Fibroblast of skin of right biceps (primary cell): ENCODE measurements at places on chromosomes 11 and 22.

GRCh38 chr11:92399705-92400104, 175.1 kb downstream of the FAT3 start:
- DNase-seq, result no peak

DNA sequence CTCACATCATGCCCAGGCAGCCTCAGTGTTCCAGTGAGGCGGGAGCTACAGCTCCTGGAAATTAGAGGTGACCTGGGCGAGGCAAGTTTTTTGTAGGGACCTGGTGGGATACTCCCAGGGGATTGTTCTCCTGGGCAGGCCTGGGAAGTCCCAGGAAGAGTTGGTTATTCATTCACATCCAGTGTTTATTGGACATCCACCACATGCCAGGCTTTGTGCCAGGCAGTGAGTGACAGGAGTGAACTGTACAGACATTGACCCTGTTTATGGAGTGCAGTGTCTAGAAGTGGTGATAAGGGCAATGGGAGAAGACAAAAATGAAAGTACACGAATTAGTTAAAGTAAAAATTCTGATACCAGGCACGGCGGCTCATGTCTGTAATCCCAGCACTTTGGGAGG, 29.4 kb downstream of the YWHAH start:
- DNase-seq, result no peak

DNA sequence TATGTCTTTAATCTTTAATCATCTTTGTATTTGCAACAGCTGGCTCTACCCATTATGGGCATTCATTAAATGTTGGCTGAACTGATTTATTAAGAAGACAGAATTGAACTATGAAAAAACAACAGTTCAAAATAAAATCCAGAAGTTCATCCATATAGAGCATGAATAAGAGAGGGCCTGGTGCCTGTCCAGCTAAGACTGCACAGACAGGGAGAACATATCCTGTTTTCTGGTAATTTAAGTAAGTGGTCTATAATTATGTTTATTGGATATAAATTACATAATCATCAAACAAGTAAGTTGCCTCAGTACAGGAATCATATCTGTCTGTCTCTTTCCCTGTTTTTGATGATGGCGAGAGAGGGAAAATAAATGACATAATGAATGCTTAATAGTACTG, 137.2 kb downstream of the RBFOX2 start:
- DNase-seq, result no peak

GRCh38 chr11:34416766-34417165, 22.0 kb upstream of the CAT start:
- no peak for DNase-seq

GRCh38 chr11:72844356-72844755, 30.1 kb downstream of the ATG16L2 start:
- DNase-seq, result peak; percentile 59

GRCh38 chr22:45231293-45231692, 9.4 kb downstream of the KIAA0930 start:
- no peak for DNase-seq

- no peak for DNase-seq
Observed at GRCh38 chr11:69155302-69156234, at the start of gene SMIM38. TSS of gene SMIM38 (plus strand) at chr11:69155935. CDS start at chr11:69157847, 1,912 bp downstream.

GRCh38 chr11:73152861-73153483, 10.9 kb upstream of the FCHSD2 start:
- DNase-seq, result no peak

DNA sequence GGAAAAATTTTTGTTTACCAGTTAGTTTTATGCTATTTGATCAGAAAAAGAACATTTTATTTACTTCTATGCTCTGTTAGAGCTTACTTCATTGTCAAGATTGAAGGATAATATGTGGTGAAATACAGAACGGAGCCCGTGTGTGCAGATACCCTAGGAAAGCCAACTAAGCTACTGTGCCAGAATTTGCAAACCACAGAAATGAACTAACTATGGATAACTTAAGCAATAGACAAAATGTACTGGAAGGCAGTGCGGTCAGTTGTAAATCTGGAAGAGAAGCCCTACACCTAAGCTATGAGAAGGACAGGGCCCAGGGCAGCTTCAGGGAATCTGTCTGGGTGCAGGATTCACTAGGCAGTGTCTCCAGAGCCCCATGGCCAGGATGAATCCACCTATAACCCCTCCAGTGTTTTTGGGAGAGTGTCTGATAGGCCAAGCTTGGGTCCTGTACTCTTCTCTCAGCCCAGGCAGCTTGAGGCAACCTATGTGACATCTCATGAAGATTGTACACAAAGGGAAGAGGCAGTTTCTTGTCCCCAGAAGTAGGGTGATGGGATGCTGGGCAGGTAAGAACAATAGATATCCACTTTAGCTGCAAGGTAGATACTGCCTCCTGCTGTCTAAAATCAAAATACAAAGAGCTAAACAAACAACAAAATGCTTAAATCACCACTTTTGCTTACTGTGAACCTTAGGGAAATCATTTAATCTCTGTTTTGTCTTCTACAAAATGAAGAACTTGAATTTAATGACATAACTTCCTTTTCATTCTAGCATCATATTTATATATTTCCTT, 12.1 kb downstream of the MMP7 start:
- DNase-seq, result no peak

DNA sequence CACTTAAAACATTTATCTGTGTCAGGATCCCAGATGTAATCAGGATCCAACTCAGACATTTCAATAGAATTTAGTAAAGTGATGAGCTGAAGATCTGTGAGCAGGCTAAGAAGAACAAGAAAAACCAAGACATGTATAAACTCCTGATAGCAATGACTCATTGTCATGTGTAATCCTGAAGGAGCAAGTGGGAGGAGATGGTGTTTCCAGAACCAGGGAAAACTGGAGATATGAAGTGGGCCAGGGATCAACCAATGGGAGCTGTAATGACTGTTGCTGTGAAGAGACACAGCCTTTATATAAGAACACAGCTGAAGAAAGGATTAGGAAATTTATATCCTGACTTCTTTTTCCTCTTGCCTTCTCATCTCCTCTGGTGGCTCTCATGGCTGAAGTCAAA, 682.5 kb upstream of the ARHGAP42 start:
- DNase-seq, result no peak

DNA sequence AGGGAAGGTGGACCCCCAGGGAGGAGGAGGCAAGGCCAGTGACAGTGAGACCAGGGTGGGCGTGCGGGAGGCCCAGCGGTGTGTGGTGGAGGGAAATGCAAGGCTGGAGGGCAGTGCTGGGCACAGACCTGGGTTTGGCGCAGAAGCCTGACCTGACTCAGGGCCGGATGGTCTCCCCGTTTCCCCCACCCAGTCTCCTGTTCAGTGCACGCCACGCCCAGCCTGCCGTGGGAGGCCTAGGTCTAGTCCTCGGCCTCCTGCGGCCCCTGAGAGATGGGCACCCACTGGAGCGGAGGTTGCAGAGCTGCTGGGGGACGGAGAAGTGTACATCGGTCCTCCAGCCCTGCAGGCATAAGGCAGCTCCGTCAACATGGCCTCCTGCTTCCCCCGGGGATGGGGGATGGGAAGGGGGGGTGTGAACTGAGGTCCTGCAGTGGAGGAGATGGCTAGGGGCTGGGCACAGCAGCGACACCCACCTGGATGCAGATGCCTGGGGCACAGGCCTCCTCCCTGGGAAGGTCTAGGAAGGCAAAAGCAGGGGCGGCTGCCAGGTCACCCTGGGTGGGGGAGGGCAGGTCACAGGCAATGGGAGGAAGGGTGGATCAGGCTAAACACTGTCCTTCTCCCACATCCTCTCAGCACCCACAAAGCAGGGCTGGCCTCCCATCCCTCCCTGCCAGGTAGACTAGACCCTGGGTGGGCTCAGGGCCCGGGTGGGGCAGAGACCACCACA, 15.9 kb downstream of the IL17REL start:
- no peak for DNase-seq

- DNase-seq, result no peak
Observed at GRCh38 chr11:68763926-68764657, 12.8 kb upstream of the TESMIN start.

- DNase-seq, result peak; percentile 14
Observed at GRCh38 chr11:2186669-2187279, 15.2 kb upstream of the TH start.

DNA sequence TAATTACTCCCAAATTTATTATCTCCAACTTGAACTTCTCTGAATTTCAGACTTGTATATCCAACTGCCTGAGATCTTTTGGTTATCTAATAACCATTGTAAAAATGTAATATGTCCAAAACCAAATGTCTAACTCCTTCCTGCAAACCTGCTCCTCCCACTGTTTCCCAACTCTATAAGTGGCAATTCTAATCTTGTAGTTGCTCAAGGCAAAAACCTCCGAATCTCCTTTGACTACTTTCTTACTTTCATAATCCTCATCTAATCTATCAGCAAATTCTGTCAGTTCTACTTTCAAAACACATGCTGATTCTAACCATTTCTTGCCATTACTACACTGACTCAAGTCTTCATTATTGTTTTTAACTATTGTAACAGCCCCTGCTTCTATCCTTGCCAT, 55.7 kb downstream of the FAM168A start:
- DNase-seq, result no peak

- no peak for DNase-seq
Observed at GRCh38 chr11:17917556-17917955, 95.3 kb downstream of the SERGEF start.

GRCh38 chr22:35335936-35336781, 36.5 kb downstream of the TOM1 start:
- DNase-seq, result no peak

DNA sequence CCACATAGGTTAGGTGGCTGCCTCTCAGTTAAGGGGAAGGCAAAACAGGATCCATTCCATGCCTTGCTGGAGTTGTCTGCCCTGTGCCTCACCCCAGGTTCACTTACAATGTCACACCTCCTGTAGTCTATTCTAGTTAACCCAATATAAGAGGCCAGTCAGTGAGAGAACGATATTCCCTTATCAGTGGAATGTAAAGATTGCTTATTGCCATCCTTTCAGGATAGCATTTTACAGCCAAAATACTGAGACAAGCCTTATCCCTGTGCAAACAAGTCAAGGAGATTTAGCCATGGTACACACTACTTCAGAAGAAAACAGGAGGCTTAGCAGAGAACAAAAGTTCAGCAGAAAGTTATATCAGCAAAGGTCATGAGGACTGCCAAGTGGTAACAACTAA, 5.5 kb downstream of the CYP2R1 start:
- no peak for DNase-seq

GRCh38 chr11:2566223-2567025, 121.6 kb downstream of the KCNQ1 start:
- no peak for DNase-seq

GRCh38 chr11:116576526-116576925, 196.3 kb downstream of the BUD13 start:
- peak; percentile 62 for DNase-seq

- no peak for DNase-seq
Observed at GRCh38 chr11:70538641-70539359, 140.5 kb downstream of the CTTN start.

GRCh38 chr11:77082838-77083565, 16.2 kb downstream of the CAPN5 start:
- DNase-seq, result peak; percentile 43

GRCh38 chr11:129280027-129280811, 88.1 kb upstream of the ARHGAP32 start:
- DNase-seq, result peak; percentile 55

GRCh38 chr11:126115816-126116331, 53.2 kb upstream of the CDON start:
- peak; percentile 62 for DNase-seq

DNA sequence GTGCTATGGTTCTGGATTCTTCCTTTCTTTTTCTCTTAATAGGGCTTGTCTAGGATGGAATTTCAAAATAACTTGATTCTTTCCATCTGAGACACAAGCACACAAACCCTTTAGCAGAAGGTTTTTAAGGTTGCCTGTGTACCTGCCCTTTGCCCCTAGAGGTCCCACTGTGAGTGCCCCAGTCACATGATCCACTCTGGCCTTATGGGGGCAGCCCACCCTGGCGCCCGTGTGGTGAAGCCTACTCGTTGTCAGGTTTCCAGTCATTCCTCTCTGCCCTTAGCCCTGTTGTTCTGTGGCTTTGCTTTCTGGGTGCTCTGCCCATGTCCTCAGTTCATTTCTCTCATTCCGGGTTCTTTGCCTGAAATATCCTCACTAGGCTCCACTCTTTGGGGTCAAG, 51.8 kb downstream of the ZNRF3 start:
- DNase-seq, result no peak

DNA sequence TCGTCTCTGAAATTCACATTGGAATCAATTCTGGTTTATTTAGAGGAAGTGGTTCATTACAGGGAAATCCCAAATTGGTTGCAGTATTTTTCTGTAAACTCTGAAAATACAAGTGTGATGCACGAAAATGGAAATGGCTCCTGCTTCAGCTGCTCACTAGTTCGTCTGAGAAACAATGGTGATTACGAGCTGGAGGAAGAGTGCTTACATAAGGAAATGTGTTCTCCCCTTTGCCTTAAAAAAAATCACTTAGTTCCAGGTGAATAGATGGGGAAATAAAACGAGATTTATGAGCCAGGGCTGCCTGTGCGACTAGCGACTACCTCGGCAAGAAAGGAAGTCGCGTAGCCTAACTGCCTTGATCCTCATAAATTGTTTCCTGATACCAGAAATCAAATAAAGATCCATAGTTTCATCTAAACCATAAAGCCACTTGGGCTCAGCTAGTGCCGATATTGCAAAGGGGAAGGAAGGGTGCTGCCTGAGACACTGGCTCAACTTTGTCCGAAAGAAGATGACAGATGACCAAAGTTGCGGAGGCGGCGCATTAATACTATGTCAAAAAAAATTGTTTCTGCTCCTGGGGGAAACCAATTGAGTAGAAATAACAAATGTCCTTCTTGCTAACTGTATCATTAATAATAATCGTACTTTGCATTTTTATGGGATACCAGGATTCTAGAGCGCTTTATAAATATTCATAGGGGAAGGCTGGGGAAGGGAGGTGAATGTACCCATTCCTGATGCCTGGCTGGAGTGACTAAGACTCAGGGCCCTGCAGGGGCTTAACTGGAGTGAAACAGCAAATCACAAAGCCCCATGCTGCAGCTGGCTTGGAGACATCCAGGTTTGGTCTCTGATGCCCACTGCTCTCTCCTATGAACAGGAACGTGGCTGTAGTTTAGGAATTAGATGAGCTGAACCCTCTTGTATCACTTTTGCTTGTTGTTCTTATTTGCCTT, 185.7 kb downstream of the BLID start:
- DNase-seq, result peak; percentile 31

DNA sequence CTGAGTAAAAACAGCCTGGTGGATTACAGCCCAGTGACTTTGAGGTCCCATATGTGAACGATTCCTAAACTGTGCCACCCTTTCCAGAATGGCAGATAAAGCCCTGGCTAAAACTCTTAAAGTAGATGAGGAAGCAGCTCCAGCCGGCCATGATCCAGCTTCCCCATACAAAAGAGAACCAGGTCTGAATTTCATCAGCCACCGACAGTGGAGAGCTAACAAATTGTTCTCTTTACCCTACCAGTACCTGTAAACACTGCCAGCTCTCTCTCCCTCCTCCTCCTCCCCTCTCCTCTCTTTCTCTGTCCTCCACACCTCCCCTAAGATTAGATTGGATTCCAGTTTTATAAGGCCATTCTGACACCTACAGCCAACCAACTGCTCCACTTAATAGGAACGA, 176.9 kb downstream of the DSCAML1 start:
- DNase-seq, result no peak

DNA sequence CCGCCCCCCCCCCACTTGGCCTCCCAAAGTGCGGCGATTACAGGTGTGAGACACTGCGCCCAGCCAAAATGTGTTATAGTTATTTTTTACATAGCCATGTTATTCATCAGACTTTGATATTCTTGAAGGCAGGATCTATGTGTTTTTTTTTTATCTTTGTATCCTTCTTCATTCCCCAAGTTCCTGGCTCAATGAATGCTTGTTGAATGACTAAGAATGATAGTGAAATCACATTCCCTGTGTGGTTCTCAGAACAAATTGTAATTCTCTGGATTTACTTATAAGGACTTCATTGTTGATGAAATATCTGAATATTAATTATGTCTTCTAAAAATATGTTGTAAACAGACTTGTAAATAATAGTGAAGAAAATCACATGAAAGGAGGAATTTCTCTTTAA, 33.5 kb downstream of the MMP7 start:
- peak; percentile 67 for DNase-seq
